ENCODE measurements at places on chromosomes 13 and 19.

DNA sequence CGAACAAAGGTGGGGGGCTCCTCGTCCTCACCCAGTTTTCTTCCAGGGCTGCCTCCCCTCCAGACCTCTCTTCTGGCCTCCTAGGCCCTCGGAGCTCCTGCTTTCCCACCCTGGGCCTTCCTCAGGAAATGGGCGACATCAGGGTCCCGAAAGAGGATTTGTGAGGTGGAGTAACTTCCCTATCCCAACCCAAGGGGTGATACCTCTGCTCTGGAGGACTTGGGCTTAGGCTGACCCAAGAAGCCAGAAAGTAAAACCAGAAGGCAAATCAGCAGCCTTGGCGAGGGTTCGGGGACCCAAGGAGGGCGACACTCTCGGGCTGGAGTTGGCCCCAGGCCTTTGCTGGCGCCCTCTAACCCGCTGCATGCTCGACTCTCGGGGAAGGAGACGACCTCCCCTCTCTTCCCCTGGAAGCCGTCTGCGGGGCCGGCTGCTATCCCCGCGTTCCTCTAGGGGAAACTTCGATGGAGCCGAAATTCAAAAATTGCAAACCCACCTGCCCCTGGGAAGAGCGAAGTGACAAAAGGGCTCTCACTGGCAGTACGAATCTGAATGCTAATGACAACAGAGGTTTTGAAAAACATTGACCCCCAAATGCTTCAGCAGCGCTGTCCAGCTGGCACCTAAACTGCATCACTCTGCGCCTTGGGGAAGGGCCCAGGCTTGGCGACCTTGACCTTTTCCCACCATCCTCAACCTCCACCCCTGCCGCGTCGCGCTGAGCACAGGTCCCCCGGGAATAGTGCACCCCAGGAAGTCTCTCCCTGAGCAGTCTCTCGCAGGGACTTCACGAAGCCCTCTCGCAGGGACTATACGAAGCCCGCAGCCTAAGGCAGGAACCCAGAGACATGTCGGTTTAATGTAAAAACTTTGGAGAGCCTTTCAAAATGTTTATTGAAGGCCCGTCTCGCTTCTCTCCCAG lies 2.4 kb downstream of the PDX1 start:
- DNase-seq, result no peak

GRCh38 chr13:33033051-33033812 lies 17.0 kb downstream of the KL start:
- no peak for DNase-seq

GRCh38 chr13:65929436-65929835 lies 1300.7 kb downstream of the PCDH9 start:
- no peak for DNase-seq

DNA sequence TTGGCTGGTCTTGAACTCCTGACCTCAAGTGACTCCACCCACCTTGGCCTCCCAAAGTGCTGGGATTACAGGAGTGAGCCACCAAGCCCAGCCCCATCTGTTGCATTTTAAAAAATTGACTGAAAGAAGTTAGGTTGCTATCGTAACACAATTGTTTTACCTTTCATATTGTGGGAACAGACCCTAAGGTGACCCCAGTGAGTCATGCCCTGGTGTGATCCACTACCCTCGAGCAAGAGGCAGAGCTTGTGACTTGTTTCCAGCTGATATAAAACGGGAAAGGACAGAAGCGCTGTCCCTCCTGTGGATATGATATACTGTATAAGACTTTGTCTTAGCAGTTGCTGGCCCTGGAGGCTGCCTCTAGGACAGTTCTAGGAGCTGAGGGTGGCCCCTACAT lies 308.6 kb downstream of the HS6ST3 start:
- DNase-seq, result no peak

DNA sequence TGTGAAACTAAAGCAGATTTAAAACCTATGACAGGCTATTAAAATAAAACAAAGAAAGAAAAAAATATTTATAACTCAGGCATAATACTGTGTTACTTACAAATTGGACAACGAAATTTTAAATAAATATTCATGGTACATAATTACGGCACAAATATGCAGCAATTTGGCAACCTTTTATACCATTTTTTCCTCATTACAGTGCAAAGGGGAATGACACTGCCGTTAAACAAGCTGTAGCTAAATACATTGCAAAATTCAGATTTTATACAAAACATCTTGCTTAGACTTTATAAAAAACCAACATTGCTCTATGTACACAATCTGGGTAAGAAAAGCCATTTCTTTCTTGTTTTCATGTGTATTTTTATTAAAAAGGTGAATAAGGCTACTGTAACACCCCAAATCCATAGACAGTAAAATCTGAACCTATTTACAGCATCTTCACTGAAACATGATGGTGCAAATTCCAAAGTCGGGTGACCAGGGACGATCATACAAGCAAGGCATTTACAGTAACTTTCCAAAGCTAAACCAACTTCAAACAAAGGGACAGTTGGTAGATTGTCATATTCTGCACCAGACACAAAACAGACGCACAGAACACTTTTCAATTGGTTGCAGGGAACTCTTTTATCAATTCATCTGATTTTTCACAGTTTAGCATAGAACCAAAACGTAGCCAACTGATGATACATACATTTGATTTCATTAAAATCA lies 45.5 kb downstream of the EFNB2 start:
- DNase-seq, result no peak

All from NCI-H187 (cell line).